ENCODE measurements at places on chromosomes 11 and 22.
A peak's percentile ranks its signal among the peaks of the same experiment; 100 is the strongest.

DNA sequence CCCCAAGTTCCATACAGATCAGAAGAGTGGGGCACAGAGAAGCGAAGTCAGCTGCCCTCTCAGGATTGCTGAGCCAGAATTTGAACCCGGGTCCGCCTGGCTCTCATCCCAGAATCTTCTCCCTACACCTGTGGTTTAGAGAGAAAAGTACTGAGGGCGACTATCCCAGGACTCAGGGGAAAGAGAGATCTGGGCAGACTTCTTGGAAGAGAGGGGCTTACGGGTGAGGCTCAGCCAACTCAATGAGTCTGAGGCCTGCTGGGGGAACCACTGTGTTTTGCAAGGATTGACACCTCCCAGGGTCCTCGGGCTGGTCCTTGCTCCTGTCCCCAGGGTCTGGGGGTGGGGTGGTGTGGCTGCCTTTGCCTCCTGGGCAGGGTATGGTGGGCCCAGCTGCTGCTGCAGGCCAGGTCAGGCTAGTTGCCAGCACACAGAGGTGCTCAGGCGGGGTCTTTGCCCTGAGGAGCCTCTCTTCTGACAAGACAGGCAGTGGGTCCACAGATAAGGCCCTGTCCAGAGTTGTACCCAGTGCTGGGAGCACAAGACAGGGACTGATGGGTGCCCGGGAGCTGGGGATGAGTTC, 1.2 kb downstream of the CAPN5 start:
- no peak for DNase-seq

DNA sequence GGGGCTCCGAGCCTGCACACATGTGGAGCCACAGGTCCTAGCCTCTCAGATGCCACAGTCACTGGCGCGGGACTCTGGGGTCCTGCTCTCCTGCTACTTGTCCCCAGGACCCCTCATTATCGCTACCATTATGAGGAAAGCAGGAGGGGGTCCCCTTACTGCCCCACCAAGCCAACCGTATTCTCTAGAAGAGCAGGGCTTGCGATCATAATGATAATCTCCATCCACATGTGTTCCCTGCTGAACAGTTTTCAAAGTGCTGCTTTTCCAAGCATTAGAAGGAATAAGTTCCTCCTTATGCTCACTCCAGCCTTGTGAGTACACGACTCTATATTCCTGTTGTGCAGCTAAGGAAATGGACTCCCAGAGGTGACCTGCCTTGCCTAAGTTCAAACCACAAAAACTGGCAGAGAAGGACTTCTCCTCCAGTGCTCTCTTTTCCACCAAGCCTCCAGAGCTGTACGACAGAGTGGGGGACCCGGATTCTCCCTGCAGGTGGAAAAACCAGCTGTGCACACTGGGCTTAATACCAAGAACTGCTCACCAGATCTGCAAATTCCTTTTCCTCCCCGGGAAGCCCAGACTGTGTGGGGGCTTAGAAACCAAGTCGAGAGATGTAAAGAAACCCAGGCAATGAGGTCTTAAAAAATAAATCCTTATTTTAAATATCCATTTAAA, 92.8 kb upstream of the DRD2 start:
- no peak for DNase-seq

- no peak for DNase-seq
These were observed 21.6 kb upstream of the EP300 start for GRCh38 chr22:41070665-41071331.

- DNase-seq, result no peak
These were observed 29.2 kb downstream of the TTC28 start for GRCh38 chr22:28650463-28650862.

DNA sequence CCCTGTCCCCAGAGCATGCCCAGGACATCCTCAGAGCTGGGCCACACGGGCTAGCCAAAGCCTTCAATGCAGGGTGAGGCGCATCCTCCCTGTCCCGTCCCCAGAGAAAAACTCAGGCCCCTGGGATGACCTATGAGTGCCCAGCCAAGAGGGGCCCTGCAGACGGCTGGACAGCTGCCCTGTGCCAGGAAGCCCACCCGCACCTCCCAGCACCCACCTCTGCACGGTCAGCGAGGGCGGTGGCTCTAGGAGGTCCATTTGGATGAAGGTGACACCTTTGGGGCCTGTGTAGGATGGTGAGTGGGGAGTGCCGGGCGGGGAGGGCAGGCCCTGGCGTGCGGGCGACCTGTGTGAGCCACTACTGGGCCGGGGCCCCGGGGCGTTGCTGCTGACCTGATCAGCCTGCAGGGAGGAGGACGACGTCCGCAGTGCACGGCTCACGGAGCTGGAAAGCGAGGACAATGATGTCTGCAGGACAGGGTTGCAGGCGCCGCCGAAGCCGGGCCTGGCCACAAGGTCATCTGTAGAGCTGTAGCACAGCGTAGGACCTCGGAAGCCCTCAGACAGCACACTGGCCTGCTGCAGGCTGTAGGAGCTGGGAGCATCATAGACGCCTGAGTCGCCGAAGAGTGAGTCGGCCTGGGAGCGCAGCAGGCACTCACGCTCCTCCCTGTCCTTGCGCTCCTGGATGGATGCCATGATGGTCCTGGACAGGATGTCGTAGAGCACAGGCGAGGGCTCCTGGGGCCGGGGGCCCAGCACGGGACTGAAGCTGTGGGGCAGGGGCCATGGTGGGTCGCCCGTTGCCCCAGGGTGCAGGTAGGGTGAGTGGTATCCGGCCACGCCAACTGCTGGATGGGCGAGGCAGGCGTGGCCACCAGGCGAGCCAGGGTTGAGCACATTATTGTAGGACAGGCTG, 180.5 kb downstream of the IGLL1 start:
- DNase-seq, result no peak

GRCh38 chr11:9633679-9634078, 30.2 kb upstream of the SWAP70 start:
- DNase-seq, result no peak

DNA sequence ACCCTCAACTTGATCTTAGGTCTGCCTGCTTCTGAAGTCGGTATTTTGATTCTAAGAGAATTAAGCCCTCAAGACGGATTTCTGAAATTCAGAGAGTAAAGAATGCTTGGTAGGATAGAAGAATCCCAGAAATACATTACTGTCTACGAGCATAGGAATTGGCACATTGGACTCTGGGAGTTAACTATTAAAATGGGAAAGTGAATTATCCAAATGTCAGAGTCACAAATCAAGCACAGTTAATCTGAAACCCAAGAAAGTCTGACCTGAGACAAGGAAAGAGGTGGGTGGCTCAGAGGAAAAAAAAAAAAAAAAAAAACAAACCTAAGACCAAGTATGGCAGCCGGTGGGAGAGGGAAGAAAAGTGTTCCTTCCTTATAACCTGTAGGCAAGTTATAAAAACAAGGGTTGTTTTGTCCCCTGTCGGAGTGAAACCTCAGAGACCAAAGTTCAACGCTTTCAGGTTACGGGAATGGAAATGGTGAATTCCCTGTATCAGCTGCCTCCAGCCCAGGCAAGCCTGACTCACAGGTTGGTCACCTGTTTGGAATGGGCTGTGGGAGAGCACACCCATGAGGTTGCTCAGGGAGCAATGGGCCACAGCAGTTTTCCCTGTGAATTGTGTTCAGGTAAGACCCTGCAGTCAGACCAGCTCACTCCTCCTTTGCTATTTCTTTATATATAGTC, 139.0 kb downstream of the ETS1 start:
- peak; percentile 36 for DNase-seq

GRCh38 chr22:47460176-47460575, 697.7 kb downstream of the TBC1D22A start:
- no peak for DNase-seq

DNA sequence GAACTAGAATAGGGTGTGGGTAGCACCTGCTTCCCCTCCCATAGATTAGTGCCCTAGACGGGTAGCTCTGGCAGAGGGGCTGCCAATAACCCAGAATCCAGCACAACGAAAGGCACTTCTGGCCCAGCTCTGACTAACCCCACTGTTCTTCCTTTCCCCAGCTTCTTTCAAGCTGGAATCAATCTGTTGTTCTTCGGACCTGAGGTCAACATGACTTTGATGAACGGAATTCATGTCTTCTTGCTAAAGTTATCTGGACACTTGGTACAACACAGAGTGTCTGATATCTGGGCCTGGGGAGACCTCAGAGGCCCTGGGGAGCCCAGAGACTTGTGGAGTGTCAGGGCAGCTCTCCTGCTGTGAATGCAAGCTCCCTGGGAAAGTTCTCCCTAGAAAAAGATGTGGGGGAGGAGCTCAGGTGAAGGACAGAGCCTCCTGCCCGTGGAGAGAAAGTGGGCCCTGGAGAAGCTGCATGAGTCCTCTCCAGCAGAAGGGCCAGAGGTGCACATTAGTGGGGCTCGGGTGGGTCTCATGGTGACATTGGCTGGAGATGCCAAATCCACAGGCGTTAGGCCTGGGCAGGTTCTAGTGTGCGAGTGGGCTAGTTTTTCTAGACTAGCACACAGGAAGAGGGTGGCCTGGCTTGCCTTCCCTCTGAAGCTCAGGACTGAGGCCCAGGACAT, 6.3 kb downstream of the KCNJ11 start:
- DNase-seq, result no peak

GRCh38 chr22:18067548-18068341, 10.0 kb upstream of the PEX26 start:
- no peak for DNase-seq

DNA sequence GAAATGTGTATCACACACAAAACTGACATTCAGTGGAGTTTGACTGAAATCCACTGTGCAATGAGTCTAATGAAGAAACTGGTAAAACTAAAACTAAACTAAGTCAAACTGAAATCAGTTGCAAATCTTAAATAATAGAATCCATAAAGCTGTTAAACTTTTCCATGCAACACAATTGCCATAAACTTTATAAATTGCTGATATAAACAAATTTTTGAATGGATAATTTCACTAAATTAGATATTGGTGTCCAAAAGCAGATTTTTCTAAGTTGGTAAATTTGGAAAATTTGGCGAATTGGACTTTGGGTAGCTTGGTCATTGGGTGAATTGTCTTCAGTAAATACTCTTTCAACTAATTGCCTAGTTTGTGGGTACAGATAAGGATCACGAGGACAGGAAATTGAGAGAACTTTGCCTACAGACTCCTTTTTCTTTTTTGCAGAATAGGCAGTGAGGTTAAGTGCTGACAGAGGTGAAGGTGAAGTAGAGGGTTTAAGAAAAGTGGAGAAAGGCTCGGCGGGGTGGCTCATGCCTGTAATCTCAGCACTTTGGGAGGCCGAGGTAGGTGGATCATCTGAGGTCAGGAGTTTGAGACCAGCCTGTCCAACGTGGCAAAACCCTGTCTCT, 12.8 kb downstream of the MRPL17 start:
- no peak for DNase-seq

GRCh38 chr11:70225681-70226177, 22.6 kb downstream of the FADD start:
- no peak for DNase-seq

DNA sequence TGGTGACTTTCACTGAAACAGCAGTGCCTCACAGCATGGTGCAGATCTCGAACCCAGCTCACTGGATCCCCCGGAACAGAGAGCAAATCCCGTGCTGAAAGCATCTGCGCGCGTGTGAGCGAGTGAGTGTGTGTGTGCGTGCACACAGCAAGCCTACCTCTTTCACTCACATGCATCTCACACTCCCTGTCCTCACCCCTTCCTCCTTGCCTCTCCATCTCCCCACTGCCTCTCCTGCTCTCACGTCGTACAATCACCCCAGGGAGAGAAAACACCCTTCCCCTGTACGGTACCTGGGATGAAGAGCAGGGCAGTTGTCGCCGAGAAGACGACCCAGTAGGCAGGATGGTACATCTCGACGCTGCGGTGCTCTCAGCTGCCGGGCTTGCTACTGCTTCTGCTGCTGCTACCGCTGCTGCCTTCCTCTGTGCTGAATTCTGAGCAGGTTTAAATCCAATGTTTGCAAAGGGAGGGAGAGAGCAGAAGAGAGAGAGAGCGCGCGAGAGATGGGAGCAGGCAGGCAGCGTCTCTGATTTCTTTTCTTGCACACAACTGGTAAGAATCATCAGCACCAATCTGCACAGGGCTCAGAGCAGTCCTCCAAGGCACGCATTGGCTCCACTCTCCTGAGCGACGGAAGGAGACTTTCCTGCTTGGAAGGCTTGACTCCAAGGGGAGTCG, at the start of gene OPCML:
Gene OPCML (minus strand): TSS at position 531 of the 681 bp plus-strand sequence.
- no peak for DNase-seq

GRCh38 chr11:112523477-112523876, 262.8 kb upstream of the PLET1 start:
- peak; percentile 25 for DNase-seq

- no peak for DNase-seq
These were observed 71.0 kb downstream of the MYEOV start for GRCh38 chr11:69364921-69365320.

DNA sequence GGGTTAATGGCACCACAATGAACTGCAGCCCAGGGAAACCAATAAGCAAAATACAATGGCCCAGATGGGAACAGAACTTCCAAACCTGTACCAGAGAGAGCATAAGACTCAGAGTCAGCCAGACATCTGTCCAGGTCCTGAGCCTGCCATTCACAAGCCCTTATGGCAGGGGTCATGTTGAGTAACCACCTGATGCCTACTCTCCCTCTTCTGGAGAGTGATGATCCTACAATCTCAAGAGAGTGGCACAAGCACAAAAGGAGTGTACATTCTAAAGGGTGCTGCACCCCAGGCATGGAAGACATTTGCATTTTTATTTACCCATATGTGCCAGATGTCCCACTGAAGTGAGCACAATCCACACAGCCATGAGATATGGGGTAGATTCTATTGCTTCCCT, 10.6 kb downstream of the TENM4 start:
- DNase-seq, result no peak

- no peak for DNase-seq
These were observed 121.5 kb upstream of the B3GAT1 start for GRCh38 chr11:134533511-134533910.

- no peak for DNase-seq
These were observed 3.3 kb downstream of the BLID start for GRCh38 chr11:122112470-122113365.

DNA sequence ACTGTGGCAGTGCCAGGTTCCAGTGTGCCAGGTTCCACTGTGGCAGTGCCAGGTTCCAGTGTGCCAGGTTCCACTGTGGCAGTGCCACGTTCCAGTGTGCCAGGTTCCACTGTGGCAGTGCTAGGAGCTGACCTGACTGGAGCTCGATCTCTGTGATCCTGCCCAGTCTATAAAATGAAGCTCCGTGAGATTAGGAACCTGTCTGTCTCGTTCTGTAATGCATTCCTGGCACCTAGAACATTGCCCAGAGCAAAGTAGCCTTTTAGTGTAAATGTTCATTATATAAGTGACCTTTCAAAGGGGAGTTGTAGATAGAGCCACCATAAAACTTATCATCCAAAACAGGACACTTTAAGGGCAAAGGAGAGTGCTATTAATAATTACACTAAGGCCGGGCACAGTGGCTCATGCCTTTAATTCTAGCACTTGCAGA, 36.0 kb downstream of the ART5 start:
- DNase-seq, result no peak

All from iPS-NIHi11 (cell line).